Stimulated activated CD8-positive, alpha-beta memory T cell treated with anti-CD3 and anti-CD28 coated beads, Interleukin-4, amount 100 ng/mL, for 1 hour (primary cell): ENCODE measurements at places on chromosomes 12 and 14.

GRCh38 chr12:72207079-72207478, 65.1 kb upstream of the TRHDE start:
- no peak for DNase-seq

DNA sequence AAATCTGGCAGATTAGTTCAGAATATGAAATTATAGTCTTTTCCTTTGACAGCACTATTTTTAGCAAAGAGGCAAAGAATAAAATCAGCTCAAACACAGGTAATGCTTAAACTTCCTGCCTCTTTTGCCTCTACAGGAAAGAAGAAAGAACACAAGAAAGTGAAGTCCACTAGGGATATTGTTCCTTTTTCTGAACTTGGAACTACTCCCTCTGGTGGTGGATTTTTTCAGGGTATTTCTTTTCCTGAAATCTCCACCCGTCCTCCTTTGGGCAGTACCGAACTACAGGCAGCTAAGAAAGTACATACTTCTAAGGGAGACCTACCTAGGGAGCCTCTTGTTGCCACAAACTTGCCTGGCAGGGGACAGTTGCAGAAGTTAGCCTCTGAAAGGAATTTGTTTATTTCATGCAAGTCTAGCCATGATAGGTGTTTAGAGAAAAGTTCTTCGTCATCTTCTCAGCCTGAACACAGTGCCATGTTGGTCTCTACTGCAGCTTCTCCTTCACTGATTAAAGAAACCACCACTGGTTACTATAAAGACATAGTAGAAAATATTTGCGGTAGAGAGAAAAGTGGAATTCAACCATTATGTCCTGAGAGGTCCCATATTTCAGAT, 17.4 kb downstream of the TMPO start:
- DNase-seq, result no peak

GRCh38 chr12:122989874-122990419, 9.5 kb downstream of the ARL6IP4 start:
- DNase-seq, result no peak

GRCh38 chr14:21142357-21142756, 13.5 kb downstream of the OR5AU1 start:
- no peak for DNase-seq

GRCh38 chr12:56677680-56678079, 10.4 kb downstream of the PTGES3 start:
- no peak for DNase-seq

GRCh38 chr12:76007640-76008039, 23.9 kb downstream of the PHLDA1 start:
- DNase-seq, result no peak

DNA sequence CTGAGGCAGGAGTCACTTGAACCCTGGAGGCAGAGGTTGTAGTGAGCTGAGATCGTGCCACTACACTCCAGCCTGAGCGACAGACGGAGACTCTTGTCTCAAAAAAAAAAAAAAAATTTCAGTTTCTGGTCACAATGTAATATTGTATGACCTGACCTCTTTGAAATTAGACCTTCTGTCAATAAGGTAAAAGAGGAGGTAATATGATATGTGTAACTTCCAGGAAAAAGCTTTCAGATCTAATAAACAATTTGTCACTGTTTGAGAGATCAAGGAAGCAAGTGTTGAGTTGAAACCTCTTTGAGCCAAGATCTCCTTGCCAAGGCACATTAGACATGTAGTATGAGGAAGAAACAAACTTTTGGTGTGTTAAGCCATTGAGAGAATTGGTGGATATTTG, 101.7 kb upstream of the ATF7IP start:
- DNase-seq, result no peak

- DNase-seq, result no peak
These were observed 37.7 kb upstream of the ZNF641 start for GRCh38 chr12:48388460-48388859.

DNA sequence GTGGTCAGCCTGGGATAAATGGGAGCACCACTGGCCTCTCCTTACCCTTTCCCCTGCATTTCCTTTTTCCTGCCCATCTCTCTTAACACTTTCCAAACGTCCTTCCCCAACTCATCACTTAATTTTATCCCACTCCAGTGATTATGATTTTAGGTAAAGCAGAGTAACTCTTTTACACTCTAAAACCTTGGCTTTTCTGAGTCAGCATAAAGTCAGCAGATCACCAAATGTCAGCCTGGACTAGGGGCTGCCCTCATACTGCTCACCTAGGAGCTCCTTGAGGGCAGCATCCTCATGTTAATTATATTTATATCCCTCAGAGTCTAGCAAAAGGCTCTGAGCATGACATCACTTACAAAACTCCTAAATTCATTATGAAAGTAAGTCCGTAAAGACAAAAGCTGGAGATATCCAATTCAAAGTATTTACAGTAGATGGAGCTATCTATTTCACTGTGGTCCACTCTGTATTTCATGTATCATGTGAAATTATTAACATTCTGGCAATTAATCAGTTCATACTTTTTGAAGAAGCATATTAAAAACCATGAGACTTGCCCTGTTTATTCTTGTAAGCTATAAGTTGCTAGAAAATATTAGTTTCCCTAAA, 17.0 kb upstream of the DICER1 start:
- DNase-seq, result no peak

GRCh38 chr14:101121508-101122139, 218.1 kb upstream of the RTL1 start:
- no peak for DNase-seq

GRCh38 chr14:38405851-38406635, 150.2 kb upstream of the CLEC14A start:
- no peak for DNase-seq

GRCh38 chr12:66500841-66501240, 178.0 kb downstream of the GRIP1 start:
- DNase-seq, result no peak

DNA sequence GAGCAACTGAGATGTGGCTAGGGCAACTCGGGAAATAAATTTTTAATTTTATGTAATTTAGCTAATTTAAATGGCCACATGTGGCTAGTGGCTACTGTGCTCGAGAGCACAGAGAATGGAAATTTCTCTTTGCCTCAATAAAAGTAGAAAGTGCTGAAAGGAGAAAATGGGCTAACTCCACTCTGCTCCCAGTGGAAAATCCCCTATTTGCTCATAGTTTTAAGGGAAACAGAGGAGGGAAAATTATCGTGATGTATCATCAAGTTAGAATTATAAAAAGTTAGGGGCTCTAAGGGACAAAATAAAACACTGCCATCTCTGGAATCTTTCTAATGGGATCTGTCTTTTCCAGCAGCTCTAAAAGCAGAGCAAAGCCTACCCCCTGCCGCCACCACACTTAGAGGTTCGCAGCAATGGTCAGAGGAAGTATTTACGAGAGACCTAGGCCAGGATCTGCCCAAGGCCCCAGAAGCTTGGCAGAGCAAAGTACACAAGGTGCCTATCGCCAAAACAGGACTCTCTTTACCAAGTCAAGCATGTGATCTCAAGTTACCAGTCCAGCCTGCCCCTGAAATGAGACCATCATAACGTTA, 220.7 kb downstream of the PPM1H start:
- no peak for DNase-seq

DNA sequence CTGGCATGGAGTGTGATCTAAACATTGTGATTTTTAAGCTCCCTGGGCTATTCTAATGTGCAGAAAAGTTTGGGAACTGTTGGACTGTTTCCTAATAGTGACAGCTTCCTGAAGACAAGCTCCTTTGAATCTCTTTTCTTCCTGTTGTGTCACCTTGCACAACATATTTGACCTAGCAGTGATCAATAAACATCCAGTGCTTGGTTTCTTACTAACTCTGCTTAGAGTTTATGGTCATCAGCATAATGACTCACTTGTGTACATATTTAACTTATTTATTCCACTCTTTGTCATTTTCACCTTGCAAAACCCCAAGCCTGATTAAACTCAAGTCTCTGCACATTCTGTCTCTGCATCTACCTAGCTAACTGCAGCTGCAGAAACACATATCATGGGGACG, 27.3 kb upstream of the TBC1D30 start:
- DNase-seq, result no peak

DNA sequence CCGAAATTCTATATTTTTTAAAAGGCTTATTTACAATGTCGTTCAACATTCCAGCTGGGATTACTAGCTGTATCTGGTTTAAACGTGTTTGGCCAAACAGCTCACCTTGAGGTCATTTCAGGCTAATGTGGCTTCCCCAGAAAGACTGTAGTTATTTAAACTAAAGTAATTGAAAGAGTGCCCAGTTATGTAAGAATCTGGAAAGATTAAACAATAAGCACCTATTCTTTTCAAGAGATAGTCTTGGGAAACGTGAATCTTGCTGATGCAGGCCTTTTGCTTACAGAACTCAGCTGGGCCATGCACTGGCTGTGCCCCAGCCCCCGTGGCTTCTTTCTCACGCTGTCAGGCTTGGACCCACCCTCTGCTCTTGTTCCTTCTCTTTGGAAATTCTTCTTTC, 24.4 kb downstream of the GLRX5 start:
- no peak for DNase-seq

DNA sequence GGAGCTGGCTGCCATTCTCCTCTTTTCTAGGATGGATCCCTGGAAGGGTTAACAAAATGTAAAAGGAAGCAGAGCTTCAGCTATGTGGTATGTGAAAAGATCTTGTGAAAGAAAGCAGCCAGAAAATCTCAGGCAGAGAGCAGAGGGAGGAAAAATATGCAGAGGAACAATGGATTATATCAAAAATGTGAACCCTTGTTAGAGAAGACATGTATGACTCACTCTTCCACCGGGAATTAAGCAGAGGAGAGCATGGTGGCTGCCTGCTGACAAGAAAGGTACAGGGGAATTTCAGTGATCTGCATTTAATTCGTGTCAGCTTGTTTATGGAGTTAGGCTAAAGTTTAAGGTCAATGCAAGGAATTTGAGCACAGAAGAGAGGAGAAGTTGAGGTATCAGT, 46.3 kb downstream of the KCNA1 start:
- no peak for DNase-seq

- DNase-seq, result no peak
These were observed 419 bp upstream of the ATXN7L3B start for GRCh38 chr12:74537126-74537706.

DNA sequence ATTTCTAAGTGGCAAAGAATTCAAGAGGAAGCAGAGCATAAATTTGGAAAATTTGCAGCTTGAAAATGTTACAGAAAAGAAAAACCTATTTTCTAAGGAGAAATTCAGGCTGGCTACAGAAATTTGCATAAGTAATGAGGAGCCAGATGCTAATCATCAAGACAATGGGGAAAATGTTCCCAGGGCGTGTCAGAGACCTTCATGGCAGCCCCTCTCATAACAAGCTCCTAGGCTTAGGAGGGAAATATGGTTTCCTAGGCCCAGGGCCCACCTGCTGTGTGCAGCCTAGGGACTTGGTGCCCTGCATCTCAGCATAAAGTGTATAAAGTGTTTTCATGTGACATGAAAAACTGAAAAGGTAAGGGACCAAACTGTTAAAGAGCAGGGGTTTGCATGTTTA, 1796.3 kb upstream of the FLRT2 start:
- no peak for DNase-seq

GRCh38 chr14:76716285-76716684, 45.0 kb upstream of the VASH1 start:
- DNase-seq, result no peak

DNA sequence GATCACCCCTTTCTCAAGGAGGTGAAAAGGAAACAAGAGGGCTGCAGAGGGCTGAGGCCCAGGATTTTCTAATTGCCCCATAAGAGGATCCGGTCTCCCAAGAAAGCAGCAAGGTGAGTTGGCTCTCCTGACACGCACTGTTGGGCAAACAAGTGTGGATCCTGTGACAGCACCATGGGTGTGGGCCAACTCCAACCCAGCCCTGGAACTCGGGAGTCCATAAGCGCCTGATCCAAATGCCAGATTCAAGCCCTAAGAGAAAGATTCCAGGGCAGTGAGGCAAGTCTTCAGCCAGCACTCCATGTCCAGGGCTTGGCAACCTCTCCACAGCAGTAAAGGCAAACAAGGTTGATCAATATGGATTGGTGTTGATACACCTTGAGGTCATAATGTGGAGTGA, 33.1 kb downstream of the KCNA5 start:
- no peak for DNase-seq

DNA sequence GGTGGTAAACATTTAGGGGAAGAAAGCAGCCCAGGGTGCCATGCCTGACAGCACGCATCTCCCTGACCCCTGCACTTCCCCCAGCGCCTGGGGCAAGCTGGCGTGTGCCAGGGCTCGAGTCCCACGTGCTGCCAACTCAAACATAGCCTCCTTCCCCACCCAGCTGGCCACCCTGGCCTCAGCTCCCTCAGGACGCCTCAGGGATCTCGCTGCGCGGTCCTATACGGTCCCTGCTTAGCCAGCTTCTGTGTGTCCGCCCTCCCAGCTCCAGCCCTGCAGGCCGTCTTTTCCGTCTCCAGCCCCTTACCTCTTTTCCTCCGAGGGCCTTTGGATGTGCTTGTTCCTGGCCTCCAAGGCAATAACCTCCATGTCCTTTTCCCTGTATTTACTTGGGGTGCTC, 71.0 kb downstream of the TESC start:
- no peak for DNase-seq

GRCh38 chr12:92543840-92544239, 158.9 kb upstream of the PLEKHG7 start:
- DNase-seq, result no peak

DNA sequence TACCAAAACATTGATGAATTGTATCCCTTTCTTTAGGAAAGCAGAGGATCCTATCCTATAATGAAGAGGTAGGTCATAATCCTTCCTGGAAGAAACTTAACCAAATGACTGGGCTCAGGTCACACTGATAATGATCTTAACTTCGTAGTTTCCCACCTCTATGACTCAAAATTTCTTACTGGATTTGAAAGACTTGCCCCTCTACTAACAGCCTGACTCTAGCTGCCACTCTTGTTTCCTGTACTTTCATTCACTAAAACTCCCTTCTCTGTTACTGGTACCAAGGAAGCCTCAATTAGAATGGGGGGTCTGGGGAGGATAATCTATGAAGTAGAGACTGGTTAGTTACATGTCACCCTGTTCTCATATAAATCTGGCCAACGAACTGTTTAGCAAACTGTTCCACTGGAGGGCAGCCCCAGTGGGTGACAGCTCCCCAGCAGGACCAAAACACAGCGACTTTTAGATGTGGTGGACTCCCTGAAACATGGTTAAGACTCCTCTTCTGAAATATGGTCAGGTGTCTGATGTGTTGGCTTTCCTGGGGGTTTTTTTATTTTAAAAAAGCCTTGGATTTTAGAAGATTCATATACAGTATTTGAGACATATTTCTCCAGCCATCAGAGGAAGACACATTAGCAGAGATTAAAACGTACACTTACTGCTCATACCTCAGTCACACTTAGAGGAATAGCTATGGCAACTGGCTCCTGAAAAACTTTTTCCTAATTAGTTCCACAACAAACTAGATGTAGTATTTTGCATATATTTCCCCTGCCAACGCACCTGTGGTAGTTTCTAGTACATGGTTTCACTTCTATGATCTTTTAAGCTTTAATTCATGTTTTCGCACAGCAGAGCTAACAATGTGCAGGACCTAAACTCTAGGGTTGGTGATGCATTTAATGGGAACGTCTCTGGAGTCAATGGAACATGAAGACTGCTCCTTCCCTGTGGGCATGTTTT, 72.3 kb downstream of the ACADS start:
- DNase-seq, result no peak

GRCh38 chr12:109236257-109236656, 72.8 kb downstream of the FOXN4 start:
- DNase-seq, result no peak

GRCh38 chr14:36583242-36583892, 953 bp upstream of the NKX2-8 start:
- no peak for DNase-seq
